ENCODE measurements at places on chromosomes 5 and 9. TPM values are rescaled to one million over a fixed set of nuclear protein-coding genes. Genes with fewer than 3 reads are reported as not detected.

TAF1L gene
- polyA plus RNA-seq, result not detected

FOXD4L4 gene
- polyA plus RNA-seq, result 0.03 TPM

PTTG1 gene
- polyA plus RNA-seq, result 237 TPM

GTF2H2C gene
- 37.3 TPM for polyA plus RNA-seq

DDX4 gene
- polyA plus RNA-seq, result 0.04 TPM

C9orf43 gene
- 0.89 TPM for polyA plus RNA-seq

CMYA5 gene
- 0.25 TPM for polyA plus RNA-seq

ADRA1B gene
- 0.23 TPM for polyA plus RNA-seq

WDR38 gene
- not detected for polyA plus RNA-seq

RASGRF2 gene
- polyA plus RNA-seq, result 0.05 TPM

All from keratinocyte (primary cell).